ENCODE measurements at places on chromosomes 1 and 21.

- no peak for DNase-seq
Measured at GRCh38 chr21:28132713-28133112, 860.0 kb downstream of the LTN1 start.

GRCh38 chr1:101124405-101124804 lies 98.8 kb upstream of the DPH5 start:
- no peak for DNase-seq

- no peak for DNase-seq
Measured at GRCh38 chr1:176692988-176693696, 230.2 kb downstream of the PAPPA2 start.

DNA sequence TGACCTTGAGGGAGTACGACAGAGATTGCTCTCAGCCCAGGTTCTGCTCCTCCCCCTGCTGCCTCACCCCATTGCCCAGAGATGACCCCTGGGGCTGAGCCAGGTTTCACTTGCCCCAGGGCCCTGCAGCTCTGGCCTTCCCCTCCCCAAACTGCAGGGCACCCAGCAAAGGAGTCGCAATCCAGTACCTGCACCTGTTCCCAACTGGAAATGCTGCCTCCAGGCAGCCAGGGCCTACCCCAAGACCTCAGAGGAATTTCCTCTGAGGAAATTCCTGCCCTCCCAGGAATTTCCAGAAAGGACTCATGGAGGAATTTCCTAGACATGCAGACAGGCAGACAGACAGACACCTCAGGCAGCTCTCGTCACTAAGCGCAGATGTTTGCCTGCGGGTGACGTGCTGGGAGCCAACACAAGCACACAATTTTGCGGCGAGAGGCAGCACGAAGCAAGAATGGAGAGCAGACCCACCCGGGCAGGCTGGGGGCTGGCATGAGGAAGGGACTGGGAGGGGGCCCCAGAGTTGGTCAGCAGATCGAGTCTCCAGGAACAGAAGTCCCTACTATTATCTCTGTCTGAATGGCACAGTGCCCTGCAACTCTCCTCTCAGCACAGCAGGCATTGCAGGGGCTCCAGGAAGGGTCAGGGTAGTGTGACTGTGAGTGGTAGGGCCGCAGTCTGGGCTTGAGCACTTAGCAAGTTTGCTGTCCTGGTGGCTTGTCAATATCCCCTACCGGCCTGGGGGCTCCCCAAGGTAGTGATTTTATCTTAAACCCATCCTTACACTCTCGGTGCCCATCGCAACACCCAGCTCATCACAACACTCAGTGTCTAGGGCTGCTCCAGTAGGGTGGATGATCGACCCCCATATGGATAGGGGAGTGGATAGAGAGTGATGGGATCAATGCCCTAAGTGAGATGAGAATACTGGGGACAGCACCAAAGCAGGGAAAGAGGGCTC lies 2.9 kb upstream of the EFNA1 start:
- no peak for DNase-seq

DNA sequence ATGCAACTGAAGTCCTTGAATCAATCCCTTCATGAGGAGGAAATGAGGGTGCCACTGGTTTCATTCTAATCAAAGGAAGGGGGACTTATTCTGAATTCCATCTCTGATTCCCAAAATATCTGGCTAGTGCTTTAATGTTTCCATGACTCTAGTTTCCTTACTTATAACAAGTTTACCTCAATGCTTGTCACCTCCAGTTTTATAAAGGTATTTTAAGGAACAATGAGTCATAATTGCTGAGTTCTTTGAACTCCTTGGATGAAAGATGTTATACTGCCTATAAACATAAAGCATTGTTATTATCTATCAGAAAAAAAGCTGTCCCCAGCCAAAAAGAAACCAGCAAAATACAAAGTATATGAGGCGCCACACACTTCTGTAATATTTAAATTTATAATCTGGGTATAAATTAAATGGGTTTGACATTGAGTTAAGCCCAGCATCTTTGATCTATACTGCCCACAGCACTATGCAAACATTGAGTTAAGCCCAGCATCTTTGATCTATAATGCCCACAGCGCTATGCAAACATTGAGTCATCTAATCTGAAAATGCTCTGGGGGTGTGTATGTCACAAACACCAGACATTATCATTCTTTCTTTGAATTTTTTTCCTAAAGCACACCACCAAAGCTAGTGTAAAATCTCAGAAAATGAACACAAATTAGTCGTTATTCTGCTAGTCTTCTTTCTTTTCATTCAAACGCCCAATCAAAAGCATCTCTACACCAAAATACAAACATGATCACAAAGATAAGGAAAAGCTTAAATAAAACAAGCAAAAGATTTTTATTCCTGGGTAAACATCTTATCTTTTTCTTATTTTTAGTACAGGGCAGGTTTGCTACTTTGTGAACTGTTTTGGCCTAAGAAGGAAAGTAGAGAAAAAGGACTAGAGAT lies 11.5 kb upstream of the CXADR start:
- DNase-seq: no peak

Data from iPS DF 19.7 (cell line).